ENCODE measurements at places on chromosomes 3 and 15. TPM values are rescaled to one million over a fixed set of nuclear protein-coding genes. Genes with fewer than 3 reads are reported as not detected.

The UBE2E2 gene
- total RNA-seq = 48.7 TPM

The NAA50 gene
- total RNA-seq = 111 TPM

The ADIPOQ gene
- total RNA-seq = not detected

The RHOV gene
- total RNA-seq = 5.9 TPM

The ITIH1 gene
- 3.5 TPM for total RNA-seq

The PRTG gene
- total RNA-seq = 9.4 TPM

The RTP3 gene
- total RNA-seq = 0.68 TPM

DNA sequence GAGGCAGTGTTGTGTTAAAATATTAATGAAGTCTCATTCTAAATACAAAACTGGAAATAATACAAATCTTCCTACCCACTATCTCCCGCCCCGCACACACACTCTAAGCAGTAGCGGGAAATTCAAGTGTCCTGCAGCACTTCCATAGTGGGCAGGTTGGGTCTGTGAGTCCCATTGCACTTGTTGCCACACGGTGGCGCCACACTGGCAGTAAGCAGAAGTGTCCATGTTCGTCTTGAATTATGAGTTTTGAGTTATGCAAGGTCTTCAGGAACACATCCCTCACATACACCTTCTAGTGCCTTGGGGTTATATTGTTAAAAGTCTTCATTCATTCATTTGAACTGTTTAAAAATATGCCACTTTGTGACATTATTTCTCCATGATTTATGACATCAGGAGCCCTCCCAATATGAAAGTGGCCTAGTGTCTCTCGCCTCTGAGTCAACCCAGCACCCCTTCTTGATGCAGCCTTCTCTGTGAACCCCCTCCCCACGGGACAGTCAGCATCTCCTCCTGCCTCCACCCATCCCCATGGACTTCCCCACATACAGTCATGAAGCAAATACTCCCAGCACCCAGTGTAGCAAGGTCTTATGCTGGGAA lies 17.6 kb upstream of the CCDC174 start:
- no peak overlapping the region for H3K4me3 ChIP-seq
- DNase-seq = no peak
- no peak overlapping the region for H3K27ac ChIP-seq
- H3K27me3 ChIP-seq = no peaks in the 10 kb centered on the region
- H3K4me1 ChIP-seq = no peaks in the 10 kb centered on the region

- H3K4me1 ChIP-seq = no peaks in the 10 kb centered on the region
- DNase-seq = no peak
- H3K4me3 ChIP-seq = no peak overlapping the region
These were observed 127.8 kb downstream of the ABI3BP start for GRCh38 chr3:100865442-100865841.

DNA sequence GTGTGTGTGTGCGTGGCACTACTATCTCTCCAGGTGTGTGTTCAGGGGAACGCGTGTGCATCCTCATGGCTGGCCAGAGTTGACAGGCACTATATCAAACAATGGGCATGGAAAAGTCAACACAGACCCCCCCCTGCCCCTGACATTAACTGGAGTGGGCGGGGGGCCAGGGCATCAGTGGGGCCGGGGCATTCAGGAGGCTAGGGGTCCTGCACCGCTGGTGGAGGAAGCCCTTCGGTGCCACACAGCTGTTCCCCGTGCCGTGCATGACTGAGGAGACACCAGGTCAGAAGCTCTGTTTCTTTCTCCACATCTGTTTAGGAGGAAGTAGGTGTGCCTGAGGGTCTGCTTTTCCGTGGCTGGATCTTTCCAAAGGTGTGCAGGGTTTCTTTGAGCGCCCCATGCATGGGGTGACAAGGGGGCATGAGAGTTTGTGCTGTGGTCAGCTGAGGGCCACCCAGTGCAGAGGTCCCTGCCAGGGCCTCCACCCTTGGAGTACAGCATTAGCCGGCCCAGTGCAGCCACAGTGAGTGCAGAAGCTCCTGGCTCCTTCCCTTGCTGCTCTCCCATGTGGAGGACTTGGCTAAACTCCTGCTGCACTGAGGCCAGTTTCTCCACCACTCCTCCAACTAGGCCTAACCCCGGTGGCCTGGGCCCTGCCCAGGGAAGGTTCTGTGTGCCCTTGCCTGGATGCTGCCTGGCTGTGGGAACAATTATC lies 7.5 kb downstream of the C3orf22 start:
- H3K4me3 ChIP-seq = no peak overlapping the region
- no peaks in the 10 kb centered on the region for H3K27me3 ChIP-seq
- DNase-seq = no peak
- no peaks in the 10 kb centered on the region for H3K36me3 ChIP-seq
- no peak overlapping the region for H3K27ac ChIP-seq
